ENCODE measurements at places on chromosomes 11 and 22. TPM values are rescaled to one million over a fixed set of nuclear protein-coding genes. Genes with fewer than 3 reads are reported as not detected.

Gene CCDC157
- 9.4 TPM for total RNA-seq

Gene RFPL2
- total RNA-seq = not detected

Gene RAB36
- total RNA-seq = 7.5 TPM

Gene ROBO4
- total RNA-seq = 3.1 TPM

Gene ZNF202
- 24.7 TPM for total RNA-seq

Gene TTLL1
- total RNA-seq = 49.5 TPM

Gene DEUP1
- 0.31 TPM for total RNA-seq

Gene OR2D2
- 2.2 TPM for total RNA-seq

Gene CECR2
- total RNA-seq = 13.5 TPM

Gene MCAM
- total RNA-seq = 12.8 TPM

Gene GNAZ
- total RNA-seq = 175 TPM

Gene TPH1
- 0.94 TPM for total RNA-seq

Gene OR4C45
- total RNA-seq = not detected

Gene GAB4
- not detected for total RNA-seq

Gene DGCR6
- total RNA-seq = 18.8 TPM

Gene TIMP3
- 9.4 TPM for total RNA-seq

Gene SMC1B
- total RNA-seq = not detected

Gene C11orf86
- not detected for total RNA-seq

Gene CATSPERZ
- 3.8 TPM for total RNA-seq

Gene ANGPTL5
- total RNA-seq = 0.31 TPM

Gene GP1BB
- 23.5 TPM for total RNA-seq

Gene TREH
- total RNA-seq = not detected

Gene CNTN5
- 15.7 TPM for total RNA-seq

Gene BEST1
- 1.9 TPM for total RNA-seq

Gene MAP6
- total RNA-seq = 137 TPM

Gene MYBPC3
- not detected for total RNA-seq

Gene CARD18
- total RNA-seq = not detected

Gene LDHA
- 99.2 TPM for total RNA-seq

Gene LUZP2
- total RNA-seq = 73.9 TPM

Gene NRXN2
- 315 TPM for total RNA-seq

Gene SPA17
- 3.8 TPM for total RNA-seq

Gene SAA4
- total RNA-seq = not detected

Gene MMP12
- not detected for total RNA-seq

Gene LDHAL6A
- total RNA-seq = 0.94 TPM

Gene FXYD6
- total RNA-seq = 222 TPM
